RCC 7860 (cell line): ENCODE measurements at places on chromosomes 16 and 17.

DNA sequence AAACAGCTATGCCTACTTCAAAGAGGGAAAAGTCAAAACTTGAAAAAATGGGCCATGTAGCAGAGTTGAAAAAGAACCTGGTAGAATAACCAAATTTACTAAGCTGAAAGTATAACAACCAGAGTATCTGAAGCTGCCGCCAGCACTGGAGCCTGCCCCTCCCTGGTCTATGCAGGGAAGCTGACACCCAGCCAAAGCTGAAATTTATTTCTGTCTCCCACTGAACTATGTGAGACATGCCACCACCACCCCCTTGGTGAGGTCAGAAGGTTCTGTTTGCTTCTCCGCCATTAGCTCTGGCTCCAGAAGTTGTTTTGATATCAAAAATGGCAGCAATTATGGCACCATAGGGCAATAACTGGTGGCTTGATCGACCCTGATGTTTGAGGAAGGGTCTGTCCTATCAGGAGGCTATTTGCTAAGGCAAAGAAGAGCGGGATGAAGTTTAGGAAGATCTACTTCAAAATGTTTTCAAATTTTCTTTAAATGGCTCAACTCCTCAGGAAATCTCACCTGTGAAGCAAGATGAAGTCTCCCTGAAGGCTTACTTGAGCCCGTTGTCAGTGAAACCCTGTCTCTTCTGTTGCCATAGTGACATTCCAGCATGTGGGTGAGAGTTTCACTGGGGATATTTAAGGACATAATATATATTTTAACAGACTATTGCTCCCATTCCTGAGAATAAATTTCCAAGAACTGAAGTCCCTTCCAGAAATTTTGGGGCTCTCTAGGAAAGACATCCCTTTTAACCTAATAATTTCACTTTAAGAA, 122.0 kb downstream of the COPRS start:
- DNase-seq, result no peak

- no peak for DNase-seq
Observed at GRCh38 chr17:2138318-2138717, 83.4 kb downstream of the HIC1 start.

DNA sequence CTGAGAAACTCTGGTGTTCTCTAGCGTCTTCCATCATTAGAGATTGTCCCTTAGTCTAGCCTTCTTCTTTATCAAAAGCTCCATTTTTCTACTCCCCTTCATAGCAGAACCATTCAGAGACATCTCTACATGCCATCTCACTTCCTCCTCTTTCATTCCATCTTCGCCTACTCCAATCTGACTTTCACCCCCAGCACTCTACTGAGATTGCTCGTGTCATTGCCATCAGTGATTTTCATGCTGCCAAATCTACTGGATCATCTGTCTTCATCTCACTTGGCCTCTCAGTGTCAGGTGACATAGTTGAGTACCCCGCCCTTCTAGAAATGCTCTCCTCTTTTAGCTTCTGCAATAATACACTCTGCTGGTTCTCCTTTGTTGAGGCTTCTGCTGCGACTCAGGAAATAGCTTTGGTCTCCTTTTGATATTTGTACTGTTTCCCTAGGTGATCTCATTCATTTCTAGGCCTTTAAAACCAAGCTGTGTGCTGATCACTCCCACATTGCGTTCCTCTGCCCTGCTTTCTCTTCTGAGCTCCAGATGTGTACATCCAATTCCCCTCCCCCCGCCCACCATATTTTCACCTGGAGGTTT, 119.1 kb downstream of the FTO start:
- DNase-seq, result peak; percentile 58

GRCh38 chr17:73163043-73163442, 1.8 kb upstream of the SSTR2 start:
- DNase-seq, result no peak

- no peak for DNase-seq
Observed at GRCh38 chr16:49800876-49801275, 55.0 kb downstream of the ZNF423 start.

DNA sequence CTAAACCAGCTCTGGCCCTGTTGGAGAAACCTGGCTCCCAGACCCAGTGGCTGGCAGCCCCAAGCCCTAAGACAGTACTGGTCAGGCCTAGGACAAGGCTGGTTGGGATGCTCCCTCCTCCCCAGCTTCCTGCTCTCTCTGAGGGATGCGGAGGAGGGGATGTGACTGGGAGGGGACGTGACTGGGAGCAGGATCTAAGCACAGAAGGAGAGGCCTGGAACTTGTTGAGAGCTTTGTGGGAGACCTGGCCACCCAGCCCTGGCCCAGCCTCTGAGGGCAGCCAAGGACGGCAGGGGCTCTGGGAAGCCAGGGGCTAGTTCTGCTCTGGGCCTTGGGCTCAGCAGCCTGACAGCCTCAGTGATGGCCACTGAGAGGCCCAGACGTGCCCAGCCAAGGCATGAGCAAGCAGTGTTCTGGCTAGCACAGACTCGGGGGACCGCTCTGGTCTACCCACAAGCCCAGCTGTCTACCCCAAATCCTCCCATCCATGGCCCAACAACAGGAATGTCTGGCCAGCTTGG, 22.8 kb downstream of the ATP6V0D1 start:
- no peak for DNase-seq

GRCh38 chr16:89175280-89176146, 4.0 kb downstream of the CDH15 start:
- no peak for DNase-seq

GRCh38 chr16:10989559-10989958, 45.2 kb downstream of the CLEC16A start:
- no peak for DNase-seq

DNA sequence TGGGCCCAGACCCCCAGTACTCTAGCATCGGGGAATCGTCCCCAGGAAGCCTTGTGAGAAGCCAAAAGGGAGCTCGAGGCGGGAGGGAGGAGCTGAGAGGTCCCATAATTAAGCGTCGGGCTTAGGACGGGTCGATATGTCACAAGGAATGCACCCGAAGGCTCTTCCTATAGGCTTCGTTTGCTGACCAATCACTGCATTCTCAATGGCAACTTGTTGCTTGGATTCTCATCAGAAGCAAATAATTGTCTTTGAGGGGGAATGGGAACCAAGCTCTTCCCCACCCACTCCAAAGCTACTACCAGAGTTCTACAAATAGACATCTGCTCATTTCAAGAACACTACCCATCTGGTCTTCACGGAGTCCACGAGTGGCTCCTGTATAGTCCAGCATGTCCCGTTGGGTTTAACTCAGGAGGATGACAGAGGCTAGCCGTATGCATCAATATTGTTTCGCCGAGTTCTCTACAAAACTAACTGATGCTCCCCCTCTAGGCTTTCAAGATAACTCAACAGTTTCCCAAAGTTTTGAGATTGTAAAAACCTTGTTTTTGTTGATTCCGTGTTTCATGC, 628 bp upstream of the BLMH start:
- no peak for DNase-seq

GRCh38 chr16:72664056-72664508, 383.8 kb downstream of the ZFHX3 start:
- DNase-seq, result no peak

- DNase-seq, result no peak
Observed at GRCh38 chr16:50717091-50717490, 23.7 kb downstream of the NOD2 start.

DNA sequence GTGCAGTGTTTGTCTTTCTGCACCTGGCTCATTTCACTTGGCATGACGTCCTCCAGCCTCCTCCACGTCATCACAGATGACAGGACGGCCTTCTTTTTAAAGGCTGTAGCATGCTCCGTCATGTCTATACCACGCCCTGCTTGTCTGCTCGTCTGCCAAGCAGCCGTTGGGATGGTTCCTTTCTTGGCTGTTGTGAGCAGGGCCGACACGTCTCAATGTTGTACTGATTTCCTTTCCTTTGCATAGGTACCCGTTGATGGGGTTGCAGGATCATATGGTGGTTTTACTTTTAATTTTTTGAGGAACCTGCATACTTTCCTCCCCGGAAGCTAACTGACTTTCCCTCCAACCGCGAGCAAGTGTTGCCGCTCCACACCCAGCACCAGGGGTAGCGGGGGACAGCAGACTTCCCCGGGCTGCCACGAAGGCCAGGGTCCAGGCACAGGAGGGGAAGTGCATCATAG, 212.2 kb upstream of the ZNF469 start:
- DNase-seq, result no peak

GRCh38 chr16:57814896-57815295, 12.6 kb upstream of the KIFC3 start:
- DNase-seq, result no peak

GRCh38 chr16:81175325-81175891, 63.1 kb upstream of the BCO1 start:
- DNase-seq, result peak; percentile 32

DNA sequence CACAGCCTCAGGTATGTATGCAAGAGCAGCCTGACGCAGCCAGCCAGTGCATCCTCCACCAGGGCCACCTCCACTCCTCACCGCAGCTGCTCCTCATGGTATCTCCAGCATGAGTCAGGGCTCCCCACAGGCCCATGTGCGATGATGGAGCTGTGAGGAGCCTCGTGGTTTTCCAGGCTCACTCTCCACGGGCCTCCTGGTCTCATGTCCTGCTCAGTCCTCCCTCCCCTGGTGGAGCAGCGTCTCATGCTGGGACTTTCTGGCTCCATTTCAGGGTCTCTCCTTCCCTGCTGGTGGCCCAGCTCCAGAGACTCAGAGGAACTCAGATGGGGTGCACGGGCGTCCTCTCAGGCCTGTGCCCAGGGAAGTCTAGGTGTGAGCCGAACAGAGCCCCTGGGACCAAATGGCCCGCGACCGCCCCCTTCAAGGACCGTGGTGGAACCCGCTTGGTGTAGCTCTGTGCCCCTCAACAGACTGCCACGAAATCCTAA, 70.4 kb downstream of the METRNL start:
- DNase-seq, result no peak

- DNase-seq, result no peak
Observed at GRCh38 chr17:4108397-4108796, 34.4 kb downstream of the ZZEF1 start.

DNA sequence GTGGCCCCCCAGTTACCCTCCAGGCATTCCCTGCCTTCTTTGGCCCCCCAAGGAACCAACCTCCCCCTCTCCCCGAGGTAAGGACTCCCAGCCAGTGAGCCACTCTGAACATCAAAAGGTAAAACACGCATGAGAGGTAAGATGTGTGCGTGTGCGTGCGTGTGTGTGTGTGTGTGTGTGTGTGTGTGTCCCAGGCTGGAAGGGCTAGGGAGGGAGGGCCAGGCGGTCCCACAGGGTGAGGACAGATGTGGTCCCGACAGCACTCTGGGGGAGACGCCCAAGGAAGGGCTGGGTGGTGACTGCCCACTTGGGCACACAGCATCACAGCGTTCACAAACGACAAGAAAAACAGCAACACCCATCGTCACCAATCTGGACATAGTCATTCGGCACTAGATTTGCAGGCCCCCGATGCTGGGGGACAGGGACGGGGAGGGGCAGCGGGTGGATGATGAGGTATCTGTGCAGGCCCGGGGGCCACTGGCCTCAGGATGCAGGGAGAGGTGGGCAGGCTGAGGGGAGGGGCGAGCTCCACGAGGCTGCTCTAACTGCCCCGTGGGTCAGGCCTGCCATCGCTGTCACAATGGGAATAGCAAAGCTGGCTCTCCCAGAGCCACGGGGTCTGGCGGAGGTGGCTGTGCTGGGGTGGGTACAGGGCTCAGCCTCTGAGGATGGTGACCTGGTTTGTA, 16.3 kb downstream of the MNT start:
- no peak for DNase-seq

- no peak for DNase-seq
Observed at GRCh38 chr17:1375615-1376014, 24.4 kb downstream of the YWHAE start.

- DNase-seq, result no peak
Observed at GRCh38 chr17:80737106-80738019, 192.7 kb downstream of the RPTOR start.

GRCh38 chr17:50853015-50853615, 13.0 kb downstream of the TOB1 start:
- DNase-seq, result no peak

DNA sequence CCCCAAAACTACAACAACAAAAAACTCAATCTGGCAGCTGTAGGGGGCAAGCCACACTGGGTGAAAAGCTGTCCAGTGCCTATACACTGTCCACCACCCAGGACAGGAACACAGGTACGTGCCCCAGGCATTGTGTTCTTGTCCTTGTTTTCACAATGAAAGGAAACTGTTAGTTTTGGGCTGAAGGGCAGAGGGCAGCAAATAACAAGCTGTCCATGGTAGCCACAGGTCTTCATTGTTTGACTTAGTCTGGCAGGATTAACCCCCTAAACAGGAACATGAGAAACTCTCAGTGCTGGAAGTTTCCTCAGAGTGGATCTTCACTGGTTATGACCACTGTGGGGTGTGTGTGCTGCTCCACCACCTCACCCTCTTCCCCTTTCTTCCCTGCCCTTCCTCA, 224.6 kb upstream of the N4BP1 start:
- DNase-seq, result no peak

GRCh38 chr17:5329784-5330557, 47.9 kb downstream of the RABEP1 start:
- no peak for DNase-seq

DNA sequence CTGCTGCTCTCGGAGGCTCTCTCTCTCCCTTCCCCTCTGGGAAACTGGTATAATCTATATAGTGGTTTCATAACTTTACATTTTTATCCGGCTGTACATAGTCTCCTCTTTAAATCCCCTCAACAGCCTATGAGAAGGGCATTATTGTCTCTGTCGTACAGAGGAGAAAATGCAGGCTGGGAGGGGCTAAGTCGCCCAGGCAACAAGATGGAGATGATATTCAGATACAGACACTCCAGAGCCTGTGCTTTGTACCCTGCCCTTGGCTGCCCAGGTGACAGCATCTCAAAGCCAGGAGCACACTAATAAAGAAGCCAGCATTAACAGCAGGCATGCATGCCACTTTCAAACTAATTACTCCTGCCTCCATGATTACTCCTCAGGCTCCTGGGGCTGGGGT, 4.7 kb upstream of the EIF1 start:
- DNase-seq, result no peak

GRCh38 chr16:86572041-86572521, 5.5 kb downstream of the FOXC2 start:
- no peak for DNase-seq

- peak; percentile 54 for DNase-seq
Observed at GRCh38 chr17:45228763-45229539, 7.3 kb downstream of the FMNL1 start.

- no peak for DNase-seq
Observed at GRCh38 chr16:29876594-29877249, 13.7 kb upstream of the CDIPT start.

DNA sequence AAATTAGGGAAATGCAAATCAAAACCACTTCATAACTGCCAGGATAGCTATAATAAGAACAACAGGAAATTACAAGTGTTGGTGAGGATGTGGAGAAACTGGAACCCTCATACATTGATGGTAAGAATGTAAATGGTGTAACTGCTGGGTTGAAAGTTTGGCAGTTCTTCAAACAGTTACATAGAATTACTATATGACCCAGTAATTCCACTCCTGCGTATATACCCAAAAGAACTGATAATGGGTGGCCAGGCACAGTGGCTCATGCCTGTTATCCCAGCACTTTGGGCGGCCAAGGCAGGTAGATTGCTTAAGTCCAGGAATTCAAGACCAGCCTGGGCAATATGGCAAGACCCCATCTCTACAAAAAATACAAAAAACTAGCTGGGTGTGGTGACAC, 4.5 kb upstream of the CMTM4 start:
- DNase-seq, result no peak
